ENCODE measurements at places on chromosomes 11 and 22.

GRCh38 chr11:67492801-67493547 is 10.1 kb downstream of the AIP start:
- DNase-seq, result no peak

GRCh38 chr22:50294319-50294656 is 13.2 kb downstream of the PLXNB2 start:
- no peak for DNase-seq

- DNase-seq, result no peak
These were observed 57.9 kb downstream of the NECTIN1 start for GRCh38 chr11:119671051-119671450.

DNA sequence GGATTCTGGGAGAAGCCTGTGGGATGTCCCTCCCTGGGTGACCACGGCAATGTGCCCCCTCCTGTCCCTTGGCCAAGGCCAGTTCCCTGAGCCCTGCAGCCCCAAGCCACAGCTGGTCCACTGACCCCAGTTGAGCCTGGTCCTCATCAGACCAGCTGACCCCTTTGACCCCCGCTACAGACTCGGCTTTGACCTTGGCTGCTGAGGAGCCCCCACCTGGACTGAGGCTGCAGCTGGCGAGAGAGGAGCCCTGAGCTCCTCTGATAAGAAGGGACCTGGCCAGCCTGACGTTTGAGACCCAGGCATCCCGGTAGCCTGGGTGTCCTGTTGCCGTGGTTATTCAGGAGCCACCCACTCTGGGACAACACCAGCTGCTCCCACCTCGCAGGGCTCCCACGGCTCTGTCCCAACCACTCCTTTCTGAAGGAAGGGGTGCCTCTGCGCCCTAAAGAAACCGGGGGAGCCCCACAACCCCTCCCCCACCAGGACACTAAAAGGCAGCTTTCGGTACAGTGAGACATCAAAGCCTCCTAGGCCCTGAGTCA is 3.0 kb downstream of the ASCL2 start:
- DNase-seq, result no peak

GRCh38 chr11:12019337-12019736 is 10.9 kb upstream of the DKK3 start:
- DNase-seq, result no peak

GRCh38 chr11:75155570-75156422 is 4.9 kb downstream of the SLCO2B1 start:
- DNase-seq, result no peak

DNA sequence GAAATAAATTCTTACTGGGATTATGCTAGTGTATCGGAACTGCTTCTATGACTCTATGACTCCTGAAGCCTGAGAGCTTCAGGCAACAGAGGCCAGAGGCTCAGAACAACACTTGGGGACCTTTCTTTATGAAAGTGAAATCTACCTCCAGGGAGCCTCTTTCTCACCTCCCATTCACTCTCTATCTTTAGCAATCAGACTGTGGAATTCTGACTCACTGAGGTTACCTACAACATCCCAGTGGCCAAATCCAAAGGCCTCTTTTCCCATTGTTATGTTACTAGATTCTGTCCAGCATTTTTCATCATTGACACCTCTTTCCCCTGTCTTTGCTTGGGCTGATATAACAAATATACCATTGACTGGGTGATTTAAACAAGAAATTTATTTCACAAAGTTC is 14.1 kb upstream of the CYB5R2 start:
- no peak for DNase-seq

- DNase-seq, result peak; percentile 72
These were observed 27.8 kb downstream of the WEE1 start for GRCh38 chr11:9601037-9601875.

DNA sequence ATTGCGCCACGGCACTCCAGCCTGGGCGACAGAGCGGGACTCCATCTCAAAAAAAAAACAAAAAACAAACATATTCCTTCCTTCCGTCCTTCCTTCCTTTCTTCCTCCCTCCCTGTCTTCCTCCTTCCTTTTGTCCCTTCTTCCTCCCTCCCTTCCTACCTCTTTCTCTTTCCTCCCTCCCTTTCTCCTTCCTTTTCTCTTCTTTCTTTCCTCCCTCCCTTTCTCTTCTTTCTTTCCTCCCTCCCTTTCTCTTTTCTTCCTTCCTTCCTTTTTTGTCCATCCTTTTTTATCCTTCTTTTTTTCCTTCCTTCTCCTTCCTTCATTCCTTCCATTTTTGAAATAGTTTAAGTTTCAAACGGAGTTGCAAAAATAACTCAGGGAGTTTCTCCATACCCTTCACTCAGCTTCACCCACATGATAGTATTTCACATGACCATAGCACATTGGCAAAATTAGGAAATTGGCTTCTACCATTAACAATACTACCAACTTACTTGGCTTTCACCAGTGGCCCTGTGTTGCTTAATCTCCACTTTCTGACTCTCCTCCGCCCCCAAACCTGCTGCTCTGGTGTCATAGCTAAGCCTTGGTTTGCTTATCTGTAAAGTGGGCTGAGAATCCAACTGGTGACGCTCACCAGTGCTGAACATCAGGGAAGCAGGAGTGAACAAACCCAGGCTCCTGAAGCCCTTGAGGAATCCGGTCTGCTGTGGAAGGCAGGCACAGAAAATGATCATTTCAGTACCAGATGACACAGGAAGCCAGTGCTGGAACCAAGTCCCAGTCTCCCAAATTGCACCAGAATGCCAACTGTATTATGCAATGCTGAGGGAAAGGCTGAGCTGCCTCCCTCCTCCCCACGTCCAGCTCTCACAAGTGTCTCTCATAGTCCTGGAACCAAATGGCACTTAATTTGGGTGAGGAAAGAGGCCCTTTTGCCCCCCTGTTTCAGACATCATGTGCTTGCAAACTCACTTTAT is 17.2 kb upstream of the CRYBB3 start:
- no peak for DNase-seq

GRCh38 chr22:16804882-16805281 is 20.3 kb downstream of the XKR3 start:
- no peak for DNase-seq

- DNase-seq, result no peak
These were observed 1.1 kb upstream of the CLTCL1 start for GRCh38 chr22:19292458-19293230.

GRCh38 chr22:44091021-44091721 is 67.1 kb downstream of the PARVB start:
- peak; percentile 14 for DNase-seq

DNA sequence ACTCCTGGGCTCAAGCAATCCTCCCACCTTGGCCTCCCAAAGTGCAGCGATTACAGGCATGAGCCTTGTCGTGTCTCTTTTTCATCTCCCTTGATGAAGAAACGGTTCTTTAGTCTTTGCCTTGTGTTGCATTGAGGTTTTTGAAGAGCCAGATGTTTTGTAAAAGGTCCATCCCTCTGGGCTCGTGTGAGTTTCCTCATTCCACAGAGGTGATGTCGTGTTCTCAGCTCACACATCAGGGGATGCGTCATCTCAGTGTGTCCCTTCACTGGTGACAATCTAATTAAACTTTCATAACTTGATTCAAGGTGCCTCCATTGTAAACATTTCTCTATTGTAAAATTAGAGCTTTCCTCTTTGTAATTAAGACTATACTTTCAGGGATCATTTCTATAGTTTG is 29.7 kb upstream of the TEF start:
- DNase-seq, result no peak

DNA sequence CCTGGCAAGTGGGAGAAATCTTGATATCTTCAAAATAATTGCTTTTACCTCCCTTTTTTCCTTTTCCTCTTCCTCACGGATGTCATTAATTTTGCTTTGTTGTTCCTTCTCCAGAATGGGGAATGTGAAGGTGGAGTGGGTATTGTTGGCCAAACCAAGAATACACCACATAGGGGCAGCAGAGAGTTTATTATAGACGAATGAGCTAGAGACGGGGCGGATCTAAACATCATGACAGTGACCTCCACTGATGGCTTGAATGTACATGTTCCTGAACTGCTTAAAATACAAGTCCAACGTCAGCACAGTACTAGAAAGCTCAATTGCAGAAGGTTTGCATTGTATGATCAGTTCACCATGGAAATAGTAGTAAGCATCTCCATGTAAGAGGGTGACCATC is 122.3 kb upstream of the SNX19 start:
- no peak for DNase-seq

GRCh38 chr11:129248618-129249017 is 56.5 kb upstream of the ARHGAP32 start:
- DNase-seq, result no peak

- DNase-seq, result no peak
These were observed 199.6 kb upstream of the ZBED5 start for GRCh38 chr11:11057472-11057854.

GRCh38 chr11:27367881-27368280 is 4.9 kb upstream of the CCDC34 start:
- no peak for DNase-seq

GRCh38 chr11:68353118-68353517 is 40.7 kb downstream of the LRP5 start:
- DNase-seq, result no peak

DNA sequence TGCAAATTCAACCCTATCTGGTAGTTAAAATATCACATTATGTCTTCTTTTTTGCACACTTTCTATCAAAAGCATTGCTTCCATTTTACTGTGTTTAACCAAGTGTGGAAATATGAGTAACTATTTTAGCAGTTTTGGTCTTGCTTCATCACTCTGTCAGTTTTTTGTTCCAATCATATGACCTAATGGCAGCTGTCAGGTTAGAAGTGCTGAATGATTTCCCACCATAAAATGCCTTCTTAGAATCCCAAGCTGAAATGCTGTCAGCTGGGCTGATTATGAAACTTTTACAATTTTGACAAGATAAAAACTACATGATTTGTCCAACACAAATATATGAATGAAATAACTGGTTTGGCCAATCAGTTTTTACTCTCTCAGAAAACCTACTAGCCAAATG is 1654.6 kb upstream of the RAG2 start:
- DNase-seq, result no peak

GRCh38 chr11:304915-305843 is 2.4 kb upstream of the IFITM2 start:
- DNase-seq, result no peak

Measured in activated T-helper 2 cell treated with anti-CD3 and anti-CD28 coated beads, Interferon-gamma antibody, Interleukin-2, Interleukin-4, amounts not matched to agents 10 μg/mL and 5 μg/mL and 100 μg/mL, durations not matched to agents 14 hours and 24 hours and 36 hours (primary cell).